Ecto neural progenitor cell (in vitro differentiated cells): ENCODE measurements at places on chromosomes 4 and X.

- DNase-seq: no peak
These were observed 10.2 kb downstream of the GAK start for GRCh38 chr4:921830-922331.

DNA sequence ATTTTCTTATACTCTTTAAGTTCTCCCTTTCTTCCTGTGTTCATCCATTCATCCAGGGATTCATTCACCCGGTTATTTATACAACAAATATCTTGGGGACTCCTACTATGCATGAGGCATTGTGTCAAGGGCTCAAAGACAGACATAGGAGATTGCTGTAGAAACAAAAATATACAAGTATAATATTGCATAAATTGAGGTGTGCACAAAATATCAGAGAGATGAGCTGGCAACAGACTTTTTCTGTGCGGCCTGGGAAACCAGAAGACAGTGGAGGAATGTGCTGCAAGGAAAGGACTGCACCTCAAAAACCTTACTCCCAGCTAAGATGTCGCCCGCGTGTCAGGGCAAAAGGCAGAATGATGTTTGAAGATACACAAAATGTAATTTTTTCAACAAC lies 9.6 kb downstream of the OTOP1 start:
- no peak for DNase-seq

DNA sequence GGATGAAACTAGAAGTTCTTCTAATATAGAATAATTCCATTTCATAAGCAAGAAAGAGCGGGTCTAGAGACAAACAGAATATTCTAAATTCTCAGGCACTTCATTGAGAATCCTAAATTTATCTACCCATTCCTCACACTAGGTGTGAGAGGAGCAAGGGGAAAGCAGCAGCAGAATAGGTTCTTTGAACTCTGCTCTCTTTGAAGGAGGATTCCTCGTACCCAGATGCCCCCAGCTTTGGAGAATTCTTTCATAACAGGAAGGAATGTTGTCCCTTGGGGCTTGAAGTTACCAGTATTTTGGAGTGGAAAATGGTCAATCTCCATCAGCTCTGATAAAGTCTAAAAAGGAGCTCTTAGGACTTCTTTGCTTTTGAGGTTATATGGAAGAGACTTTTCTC lies 59.7 kb upstream of the RASGEF1B start:
- no peak for DNase-seq

DNA sequence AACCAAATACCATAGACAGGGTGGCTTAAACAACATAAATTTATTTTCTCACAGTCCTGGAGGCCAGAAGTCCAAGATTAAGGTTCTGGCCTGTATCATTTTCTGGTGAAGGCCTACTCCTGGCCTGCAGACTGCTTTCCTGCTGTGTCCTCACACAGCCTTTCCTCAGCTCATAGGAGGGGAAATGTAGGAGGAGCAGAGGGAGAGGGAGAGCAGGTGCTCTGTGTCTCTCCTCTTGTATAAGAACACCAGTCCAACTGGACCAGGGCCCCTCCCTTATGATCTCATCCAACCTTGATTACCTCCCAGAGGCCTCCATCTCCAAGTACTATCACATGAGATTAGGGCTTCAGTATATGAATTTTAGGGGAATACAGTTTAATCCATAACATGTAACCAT lies 34.3 kb downstream of the RAPGEF2 start:
- DNase-seq: no peak

DNA sequence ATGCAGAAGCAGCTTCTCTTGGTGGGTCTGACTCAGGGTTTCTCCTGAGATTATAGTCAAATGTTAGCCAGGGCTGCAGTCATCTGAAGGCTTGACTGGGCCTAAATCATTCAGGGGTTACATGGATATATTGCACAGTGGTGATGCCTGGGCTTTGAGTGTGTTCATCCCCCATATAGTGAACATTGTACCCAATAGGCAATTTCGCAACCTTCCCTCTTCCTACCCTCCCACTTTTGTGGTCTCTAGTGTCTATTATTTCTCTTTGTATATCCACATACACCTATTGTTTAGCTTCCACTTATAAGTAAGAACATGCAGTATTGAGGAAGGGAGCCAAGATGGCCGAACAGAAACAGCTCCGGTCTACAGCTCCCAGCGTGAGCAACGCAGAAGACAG lies 90.3 kb upstream of the CAMK2D start:
- DNase-seq: no peak
